ENCODE measurements at places on chromosomes 7 and 10. TPM values are rescaled to one million over a fixed set of nuclear protein-coding genes. Genes with fewer than 3 reads are reported as not detected.

- DNase-seq = peak; percentile 11
Observed at GRCh38 chr10:126969310-126969709, 64.1 kb downstream of the DOCK1 start.

The SRRM3 gene
- total RNA-seq = 0.29 TPM

DNA sequence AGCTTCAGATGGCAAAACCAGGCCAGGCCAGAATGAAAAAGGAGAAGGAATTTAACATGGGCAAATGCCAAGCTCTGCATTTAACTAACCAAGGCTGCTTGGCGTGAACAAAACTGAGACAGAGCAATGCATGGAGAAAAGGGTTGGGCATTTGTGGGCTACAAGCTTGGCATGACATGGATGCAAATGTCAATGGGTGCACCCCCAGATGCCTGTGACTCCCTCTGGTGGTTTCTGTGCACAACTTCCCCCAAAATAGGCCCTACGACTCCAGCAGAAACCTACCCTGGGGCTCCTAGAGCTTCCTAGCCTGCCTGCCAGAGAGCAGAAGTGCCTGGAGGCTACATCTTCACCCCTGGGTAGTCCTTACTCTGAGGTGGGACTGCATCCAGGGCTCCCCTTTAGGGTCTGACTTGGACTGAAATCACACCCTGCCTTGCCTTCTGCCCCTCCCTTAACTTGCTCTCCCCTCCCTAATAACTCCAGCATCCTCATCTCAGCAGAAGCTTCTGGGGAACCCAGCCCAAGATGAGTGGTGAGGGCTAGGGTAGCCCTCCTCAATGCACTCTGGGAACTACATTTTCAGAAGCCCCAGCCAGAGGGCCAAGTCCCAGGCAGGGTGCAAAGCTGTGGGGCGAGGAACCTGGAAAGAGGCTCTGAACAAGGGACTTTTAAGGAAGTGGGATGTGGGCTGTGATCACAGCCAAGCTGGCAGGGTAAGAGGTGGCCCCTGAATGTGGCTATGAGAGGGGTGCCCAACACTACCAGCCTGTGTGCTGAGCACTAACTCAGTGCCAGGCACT is 11.3 kb downstream of the GPRIN2 start:
- DNase-seq = no peak

GRCh38 chr7:77269360-77270093 is 69.9 kb upstream of the FGL2 start:
- DNase-seq = no peak
